ENCODE measurements at places on chromosomes 11 and 22.

- ATAC-seq, result peak; percentile 50
These were observed 33.6 kb upstream of the MMP7 start for GRCh38 chr11:102564110-102564509.

GRCh38 chr11:11817957-11818356 lies 23.8 kb upstream of the USP47 start:
- no peak for ATAC-seq

GRCh38 chr11:43493431-43493830 lies 134.7 kb downstream of the TTC17 start:
- no peak for ATAC-seq

DNA sequence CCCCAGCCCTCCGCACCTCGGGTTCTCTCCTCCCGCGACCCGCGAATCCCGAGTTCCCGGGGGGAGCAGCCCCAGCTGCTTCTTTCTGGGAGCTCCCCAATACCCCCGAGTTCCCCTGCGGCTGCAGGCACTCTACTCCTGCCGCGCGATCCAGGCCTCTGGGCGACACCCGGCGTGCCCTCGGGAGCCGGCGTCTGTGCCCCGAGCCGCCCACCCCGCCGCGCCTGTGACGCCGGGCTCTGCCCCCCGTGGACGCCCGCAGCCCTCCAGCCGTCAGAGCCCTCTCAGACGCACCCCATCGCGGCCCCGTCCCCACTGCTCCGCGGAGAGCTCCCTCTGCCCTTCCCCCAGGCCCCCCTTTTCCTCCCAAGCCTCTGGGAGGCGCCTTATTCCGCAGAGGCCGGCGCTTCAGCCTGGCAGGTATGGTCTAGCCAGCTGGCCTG lies 422 bp downstream of the GLB1L2 start:
- peak; percentile 62 for ATAC-seq

DNA sequence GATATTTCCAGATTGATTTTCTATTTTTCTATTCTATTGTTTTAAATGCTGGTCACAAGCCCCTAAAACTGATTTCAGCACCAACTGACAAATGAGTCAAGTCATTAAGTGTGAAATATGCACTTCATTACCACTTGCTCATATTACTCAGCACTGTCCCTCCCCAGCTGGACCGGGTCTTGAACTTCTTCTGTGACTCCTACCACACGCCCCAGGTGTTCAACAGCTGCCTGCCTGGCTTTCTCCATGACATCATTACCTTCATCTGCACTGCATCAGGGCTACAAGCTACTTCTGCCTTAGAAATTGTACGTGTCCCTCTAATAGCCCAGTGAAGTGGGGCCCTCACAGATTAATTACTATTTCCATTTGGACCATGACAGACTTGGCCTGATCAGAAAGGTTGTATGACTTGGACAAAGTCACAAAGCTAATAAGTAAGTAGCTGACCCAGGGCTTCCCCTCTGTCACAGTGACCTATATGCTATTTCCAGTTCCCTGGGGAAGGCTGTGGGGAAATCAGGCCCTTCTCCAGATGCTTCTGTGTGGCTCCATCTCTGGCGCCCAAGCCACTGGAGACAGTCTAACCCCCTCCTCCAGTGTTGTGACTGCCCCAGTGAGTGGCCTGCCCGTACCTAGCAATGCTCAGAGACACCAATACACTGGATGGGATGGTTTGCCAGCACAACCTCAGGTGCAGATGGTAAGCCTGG lies 18.1 kb downstream of the TBC1D10A start:
- peak; percentile 44 for ATAC-seq

DNA sequence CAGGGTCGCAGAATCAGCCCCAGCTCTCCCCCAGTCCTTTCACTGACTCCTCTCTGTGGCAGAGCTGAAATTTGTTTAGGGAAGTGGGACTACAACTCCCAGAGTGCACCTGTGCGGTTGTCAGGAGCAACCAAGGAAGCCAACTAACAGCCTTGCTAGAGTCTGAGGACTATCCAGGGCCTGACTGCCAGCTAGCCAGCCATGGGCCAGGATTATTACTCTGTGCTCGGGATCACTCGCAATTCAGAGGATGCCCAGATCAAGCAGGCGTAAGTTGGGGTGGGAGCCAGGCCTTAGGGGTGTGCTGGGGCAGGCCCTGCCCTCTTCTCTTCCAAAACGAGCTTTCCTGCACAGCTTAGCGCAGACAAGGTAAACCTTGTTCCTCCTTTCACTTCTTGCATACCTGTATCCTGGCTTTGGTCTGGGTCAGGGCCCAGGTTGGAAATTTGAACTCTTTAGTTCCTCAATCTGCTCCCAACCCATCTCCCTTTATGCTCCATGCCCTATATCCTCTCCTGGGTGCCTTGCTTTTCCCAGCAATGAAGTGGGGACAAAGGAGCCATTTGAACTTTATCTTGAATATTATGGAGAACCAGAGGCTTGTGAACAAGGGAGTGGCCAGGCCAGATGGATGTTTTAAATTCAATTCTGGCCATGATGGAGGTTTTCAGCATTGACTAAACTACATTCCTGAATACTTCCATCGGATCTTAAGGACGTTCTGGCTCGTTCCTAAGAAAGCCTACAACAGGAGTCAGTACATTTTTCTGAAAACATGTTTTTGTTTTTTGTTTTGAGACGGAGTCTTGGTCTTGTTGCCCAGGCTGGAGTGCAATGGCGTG lies at the start of gene DNAJB13:
DNAJB13 (plus strand) TSS at position 158 of the 842 bp plus-strand sequence; CDS start at position 202, 44 bp downstream.
- peak; percentile 98 for ATAC-seq

GRCh38 chr11:10443152-10443551 lies 11.9 kb upstream of the AMPD3 start:
- no peak for ATAC-seq

GRCh38 chr22:38618258-38618657 lies 37.9 kb downstream of the FAM227A start:
- ATAC-seq, result no peak

DNA sequence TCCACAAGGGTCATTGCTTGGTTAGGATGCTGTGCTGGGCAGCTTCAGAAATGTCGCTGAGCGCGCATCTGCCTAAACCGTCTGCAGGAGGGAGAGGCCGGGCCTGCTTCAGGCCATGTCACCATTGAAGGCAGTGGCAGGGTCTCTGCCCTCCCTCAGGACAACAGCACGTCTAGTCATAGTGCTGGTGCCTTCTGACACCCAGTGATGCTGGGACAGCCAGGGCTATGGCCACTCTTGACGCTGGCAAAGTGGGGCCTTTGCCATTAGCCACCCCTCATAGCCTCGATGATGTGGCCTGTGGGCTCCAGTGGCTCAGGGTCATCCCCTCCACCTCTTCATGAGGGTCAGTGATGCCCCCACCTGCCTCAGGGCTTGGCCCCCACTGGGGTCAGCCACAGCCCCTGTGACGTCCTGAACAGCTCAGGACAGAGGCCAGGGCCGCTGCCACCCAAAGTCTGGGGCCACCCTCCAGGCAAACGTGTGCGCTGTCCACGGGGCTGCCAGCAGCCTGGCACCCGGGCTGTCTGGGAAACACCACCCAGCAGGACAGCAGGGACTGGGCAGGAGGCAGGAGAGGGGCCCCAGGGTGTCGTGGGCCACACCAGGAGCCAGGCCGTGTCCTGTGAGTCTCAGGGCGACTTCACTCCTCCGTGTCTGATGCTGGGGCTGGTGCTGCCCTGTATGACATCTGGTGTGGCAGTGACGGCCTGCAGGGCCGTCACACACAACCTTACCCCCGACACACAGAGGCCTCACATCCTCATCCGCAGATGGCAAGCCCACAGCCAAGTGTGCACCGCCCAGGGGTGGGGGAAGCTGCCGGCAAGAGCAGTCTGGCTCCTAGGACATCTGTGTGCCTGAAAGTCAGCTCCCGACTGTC lies 42.5 kb downstream of the CERK start:
- no peak for ATAC-seq

GRCh38 chr11:114400915-114401223 lies 403 bp downstream of the RBM7 start:
- ATAC-seq, result no peak

DNA sequence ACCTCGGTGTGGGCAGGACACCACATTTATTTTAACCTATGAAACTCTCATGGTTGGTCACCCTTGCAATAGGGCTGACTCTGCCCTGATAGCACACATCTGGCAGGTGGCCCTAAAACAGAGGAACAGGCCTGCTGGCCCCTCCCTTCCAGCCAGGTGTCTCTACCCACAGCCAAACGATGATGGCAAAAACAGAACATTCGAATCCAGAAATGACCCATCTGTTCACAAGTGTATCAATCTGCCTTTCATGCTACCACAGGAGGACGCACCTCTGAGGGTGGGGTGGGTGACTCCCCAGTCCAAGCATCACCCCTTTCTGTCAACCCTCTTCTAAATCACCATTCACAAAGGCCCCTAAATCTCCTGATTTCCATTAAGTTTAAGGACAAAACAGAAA lies 118.1 kb downstream of the ETS1 start:
- ATAC-seq, result no peak

DNA sequence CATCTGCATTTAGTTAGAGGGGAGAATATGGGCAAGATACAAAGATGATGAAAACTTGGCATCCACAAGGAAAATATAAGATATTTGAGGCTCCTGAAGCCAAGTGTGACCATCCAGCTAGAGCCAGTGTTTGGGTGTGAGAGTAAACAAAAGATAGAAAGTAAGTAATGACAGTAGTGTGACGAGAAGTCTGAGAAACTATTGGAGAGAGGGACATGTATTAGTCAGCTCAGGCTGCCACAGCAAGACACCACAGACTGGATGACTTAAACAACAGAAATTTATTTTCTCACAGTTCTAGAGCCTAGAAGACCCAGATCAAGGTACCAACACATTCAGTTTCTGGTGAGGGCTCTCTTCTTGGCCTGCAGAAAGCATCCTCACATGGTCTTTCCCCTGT lies 6.4 kb upstream of the CCKBR start:
- ATAC-seq, result no peak

DNA sequence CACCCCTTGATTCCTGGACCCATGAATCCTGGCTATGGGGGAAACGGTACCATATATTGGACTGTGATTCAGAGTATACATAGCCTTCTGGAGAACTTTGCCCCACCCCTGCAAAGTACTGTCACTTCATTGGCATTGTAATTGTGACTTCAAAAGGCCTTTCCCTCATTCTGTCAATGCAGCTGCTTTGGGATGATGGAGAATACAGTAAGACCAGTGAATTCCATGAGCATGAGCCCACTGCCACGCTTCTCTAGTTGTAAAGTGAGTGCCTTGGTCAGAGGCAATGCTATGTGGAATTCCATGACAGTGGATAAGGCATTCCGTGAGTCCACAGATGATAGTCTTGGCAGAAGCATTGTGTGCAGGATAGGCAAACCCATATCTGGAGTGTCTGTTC lies 25.7 kb upstream of the MSANTD2 start:
- ATAC-seq, result no peak

DNA sequence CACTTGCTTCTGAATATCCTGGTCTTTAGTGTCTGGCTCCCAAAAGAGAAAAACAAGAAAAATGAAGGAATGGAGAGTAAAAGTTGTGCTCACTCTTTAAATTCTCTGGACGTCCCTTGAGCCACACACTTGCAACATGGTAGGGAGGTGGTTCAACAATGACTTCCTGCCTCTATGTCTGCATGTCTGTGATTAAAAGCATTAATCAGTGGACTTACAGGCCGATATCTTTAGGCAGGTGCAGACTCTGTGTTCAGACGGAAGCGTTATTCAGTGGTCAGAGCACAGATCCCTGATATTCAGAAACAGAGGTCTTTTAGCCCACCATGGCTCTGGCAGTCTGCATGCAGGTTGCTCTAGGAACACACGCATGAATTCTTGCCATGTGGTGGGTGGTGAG lies 1920.0 kb upstream of the RAG2 start:
- ATAC-seq, result no peak

DNA sequence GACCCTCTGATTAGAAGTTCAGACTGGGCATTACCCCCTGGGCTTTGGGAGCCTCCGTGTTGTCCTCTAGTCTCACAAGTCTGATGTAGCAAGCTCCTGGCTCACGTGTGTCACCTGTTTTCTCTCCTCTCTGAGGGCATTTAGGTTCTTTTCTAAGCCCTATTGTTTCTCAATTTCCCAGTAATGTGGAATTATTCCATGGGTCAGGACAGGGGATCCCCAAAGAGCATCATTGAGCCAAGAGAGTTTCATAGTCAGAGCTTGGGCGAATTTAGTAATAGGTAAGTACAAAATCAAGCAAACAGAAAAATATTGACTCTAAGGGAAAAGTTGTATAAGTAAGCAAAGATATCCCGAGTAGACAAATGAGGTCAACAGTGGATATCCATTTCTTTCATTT lies 57.3 kb downstream of the PPP6R2 start:
- ATAC-seq, result no peak

DNA sequence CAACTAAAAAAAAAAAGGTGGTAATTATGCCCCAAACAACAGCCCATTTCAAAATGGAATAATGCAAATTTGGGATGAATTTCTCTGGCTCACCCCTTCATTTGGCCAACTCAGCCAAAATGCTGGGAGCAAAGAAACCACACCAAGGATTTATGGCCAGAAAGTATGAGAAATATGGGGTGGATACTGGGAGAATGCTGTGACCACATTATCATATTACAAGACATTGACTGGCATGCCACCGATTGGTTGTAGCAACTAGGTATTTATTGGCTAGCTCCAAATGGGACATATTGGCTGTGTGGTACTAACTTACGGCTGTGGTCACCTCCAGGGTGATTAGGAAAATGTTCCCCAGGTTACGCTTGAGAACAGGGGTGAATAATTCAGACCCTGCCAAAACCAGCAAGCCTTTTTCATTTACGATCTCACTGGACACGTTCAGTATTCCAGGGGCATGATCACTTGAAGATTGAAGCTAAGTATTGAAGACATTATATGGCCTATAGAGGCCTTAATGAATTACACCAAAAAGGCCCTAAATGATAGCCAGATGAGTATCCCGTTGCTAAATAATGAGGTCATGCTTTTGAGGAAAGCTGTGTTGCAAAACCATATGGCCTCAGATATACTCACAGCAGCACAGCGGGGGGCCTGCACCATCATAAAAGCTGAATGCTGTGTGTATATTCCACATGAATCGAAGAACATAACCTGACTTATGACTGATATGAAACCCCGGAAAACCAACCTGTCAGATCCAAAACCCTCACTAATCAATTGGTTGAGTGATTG lies 3.8 kb upstream of the FDX1 start:
- no peak for ATAC-seq

GRCh38 chr11:2902784-2903671 lies 17.5 kb upstream of the CDKN1C start:
- ATAC-seq, result no peak

DNA sequence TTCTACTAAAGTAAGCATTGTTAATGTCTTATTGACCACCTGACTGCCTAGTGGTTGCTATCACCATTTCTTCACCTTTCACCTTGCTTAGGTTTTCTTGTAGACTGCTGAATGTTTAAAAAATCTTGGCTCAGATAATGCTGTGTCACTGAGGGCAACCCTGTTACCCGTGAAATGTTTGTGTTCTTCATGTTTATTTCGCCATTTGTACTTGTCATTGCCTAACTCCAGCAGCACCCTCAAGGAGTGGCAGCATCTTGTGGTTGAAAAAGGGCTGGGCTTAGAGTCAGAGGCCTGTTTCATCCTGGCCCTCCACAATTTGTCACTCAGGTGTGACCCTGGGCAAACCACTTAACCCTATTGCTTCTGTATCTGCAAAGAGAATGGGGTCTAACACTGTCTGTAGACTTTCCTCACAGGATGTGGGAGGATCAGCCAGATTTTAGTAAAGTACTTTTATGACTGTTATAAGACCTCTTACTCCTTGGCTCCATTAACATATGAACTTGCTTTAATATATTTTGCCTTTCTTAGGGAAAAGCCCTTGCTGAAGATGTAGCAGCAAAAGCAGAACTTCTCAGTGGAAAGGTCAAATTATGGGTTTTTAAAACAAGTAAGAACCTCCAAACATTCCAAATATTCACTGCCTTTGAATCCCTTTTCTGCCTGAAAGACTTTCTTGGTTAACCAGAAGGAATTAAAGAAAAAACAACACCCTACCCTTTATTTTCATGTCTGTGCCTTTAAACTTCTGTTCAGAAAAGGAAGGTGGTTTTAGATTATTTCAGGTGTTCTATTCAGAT lies 154.5 kb upstream of the C11orf87 start:
- ATAC-seq, result no peak
